ENCODE measurements at places on chromosomes 7 and 10.
A peak's percentile ranks its signal among the peaks of the same experiment; 100 is the strongest.

DNA sequence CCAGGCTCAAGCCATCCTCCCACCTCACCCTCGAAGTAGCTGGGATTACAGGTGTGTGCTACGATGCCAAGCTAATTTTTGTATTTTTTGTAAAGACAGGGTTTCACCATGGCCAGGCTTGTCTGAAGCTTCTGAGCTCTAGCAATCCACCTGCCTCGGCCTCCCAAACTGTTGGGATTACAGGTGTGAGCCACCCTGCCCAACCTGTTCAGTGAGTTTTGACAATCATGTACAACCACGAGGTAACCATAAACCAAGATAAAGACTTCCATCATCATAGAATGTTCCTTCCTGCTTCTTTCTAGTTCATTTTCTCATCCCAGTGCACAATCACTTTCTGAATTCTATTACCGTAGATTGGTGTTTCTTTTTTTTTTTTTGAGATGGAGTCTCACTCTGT, 30.5 kb upstream of the MKRN1 start:
- DNase-seq, result no peak

- peak; percentile 68 for DNase-seq
These were observed 562 bp downstream of the TMEM243 start for GRCh38 chr7:87218796-87219544.

- no peak for DNase-seq
These were observed 6.5 kb downstream of the MNX1 start for GRCh38 chr7:157003756-157004520.

DNA sequence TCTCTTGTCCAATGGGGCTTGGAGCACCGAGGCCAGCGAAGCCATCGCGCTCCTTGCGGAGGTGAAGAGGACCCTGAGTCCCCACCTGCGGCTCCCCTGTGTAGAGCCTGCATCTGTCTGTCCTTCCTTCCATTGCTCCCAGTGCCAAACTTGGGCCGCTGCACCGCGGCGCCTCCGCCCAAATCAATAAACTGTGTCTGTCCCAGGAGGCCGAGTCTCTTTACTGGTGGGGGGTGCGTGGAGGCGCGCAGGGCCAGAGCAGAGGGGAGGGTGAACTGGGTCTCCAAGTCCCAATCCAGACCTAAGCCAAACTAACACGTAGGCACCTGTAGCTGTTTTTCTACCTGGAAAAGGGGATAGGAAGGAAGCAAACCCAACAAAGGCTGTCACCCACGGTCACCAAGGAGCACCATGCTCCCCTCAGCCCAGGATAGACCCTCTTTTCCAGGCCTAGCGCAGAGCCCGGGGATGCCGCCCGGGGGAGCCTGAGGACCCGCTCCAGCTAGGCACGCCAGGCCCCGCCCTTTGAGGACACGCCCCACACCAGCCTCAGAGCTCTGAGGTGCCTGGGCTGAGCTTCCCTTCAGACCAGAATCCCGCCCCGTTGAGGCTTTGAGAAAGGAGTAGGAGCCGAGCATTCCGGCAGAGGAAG, 1.2 kb upstream of the CHAT start:
- no peak for DNase-seq

- no peak for DNase-seq
These were observed 125.7 kb downstream of the ADCY1 start for GRCh38 chr7:45699726-45700390.

GRCh38 chr10:104028146-104028545, 57.5 kb downstream of the COL17A1 start:
- peak; percentile 50 for DNase-seq

- no peak for DNase-seq
These were observed 75.8 kb upstream of the ETV1 start for GRCh38 chr7:14065286-14065685.

DNA sequence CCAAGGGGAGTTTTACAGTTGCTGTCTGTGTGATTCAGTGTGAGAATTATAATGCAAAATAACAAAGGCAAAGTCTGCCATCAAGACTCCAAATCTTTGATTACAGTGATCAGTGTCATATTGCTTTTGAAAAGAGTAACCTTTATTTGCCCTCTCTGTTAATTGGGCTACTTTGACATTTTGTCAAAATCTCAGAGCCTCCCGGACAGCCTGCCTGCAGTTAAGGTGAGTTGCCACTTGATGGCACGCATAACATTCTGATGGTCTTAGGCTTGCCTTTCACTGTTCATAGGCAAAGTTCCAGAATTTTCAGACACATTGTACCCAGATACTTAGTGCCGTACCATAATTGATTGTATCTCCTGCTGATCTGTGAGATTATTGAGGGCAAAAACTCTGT, 253.5 kb downstream of the ABCA13 start:
- peak; percentile 67 for DNase-seq

- peak; percentile 32 for DNase-seq
These were observed 65.6 kb upstream of the ADO start for GRCh38 chr10:62738916-62739315.

- DNase-seq, result no peak
These were observed 39.1 kb downstream of the SUFU start for GRCh38 chr10:102542800-102543418.

GRCh38 chr10:24674892-24675632, 48.6 kb downstream of the ARHGAP21 start:
- no peak for DNase-seq

DNA sequence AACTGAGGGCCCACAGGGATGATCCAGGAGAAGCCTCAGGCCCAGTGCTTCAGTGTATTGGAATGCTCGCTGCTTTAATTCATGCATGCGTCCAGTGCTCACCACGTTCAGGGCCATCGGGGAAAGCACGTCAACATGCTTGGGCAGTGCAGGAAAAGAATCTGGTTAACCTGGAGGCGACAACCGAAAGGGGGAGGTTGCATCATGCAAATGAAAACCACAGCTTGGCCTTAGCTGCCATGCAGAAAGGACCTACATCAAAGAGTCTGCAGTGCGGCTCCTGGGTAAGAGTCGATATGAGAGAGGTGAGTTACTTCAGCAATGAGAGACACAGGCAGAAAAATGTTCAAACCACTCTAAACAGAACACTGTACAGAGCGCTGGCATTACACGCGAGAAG, 440.1 kb downstream of the KCNMA1 start:
- DNase-seq, result no peak

- DNase-seq, result no peak
These were observed 284.5 kb upstream of the SEMA3D start for GRCh38 chr7:85471307-85471706.

GRCh38 chr10:100792574-100792973, 47.2 kb downstream of the PAX2 start:
- DNase-seq, result no peak
